ENCODE measurements at places on chromosomes 12 and 14. TPM values are rescaled to one million over a fixed set of nuclear protein-coding genes. Genes with fewer than 3 reads are reported as not detected.

MAP1LC3B2 gene
- total RNA-seq: 3.2 TPM

SYNJ2BP gene
- total RNA-seq: 64.0 TPM

CLBA1 gene
- 1.5 TPM for total RNA-seq

CLEC9A gene
- not detected for total RNA-seq

LRRIQ1 gene
- total RNA-seq: not detected

KLRC4 gene
- total RNA-seq: not detected

SALL2 gene
- 4.2 TPM for total RNA-seq

LRRK2 gene
- total RNA-seq: 7.3 TPM

PDZRN4 gene
- total RNA-seq: 0.22 TPM

IGF1 gene
- 6.4 TPM for total RNA-seq

FSCB gene
- total RNA-seq: not detected

EXOC3L4 gene
- 0.42 TPM for total RNA-seq

- no peak for DNase-seq
Measured at GRCh38 chr12:21717767-21718166, 56.7 kb downstream of the KCNJ8 start.

- DNase-seq: no peak
Measured at GRCh38 chr12:119383206-119383605, 48.7 kb downstream of the CCDC60 start.

DNA sequence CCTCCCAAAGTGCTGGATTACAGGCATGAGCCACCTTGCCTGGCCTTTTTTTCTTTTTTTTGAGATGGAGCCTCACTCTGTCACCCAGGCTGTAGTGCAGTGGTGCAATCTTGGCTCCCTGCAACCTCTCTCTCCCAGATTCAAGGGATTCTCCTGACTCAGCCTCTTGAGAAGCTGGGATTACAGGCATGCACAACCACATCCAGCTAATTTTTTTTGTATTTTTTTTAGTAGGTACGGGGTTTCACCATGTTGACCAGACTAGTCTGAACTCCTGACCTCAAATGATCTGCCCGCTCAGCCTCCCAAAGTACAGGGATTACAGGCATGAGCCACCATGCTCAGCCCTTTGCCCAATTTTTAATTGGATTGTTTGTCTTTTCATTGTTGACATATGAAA lies 58.0 kb downstream of the SINHCAF start:
- DNase-seq: no peak

GRCh38 chr12:121219353-121219986 lies 9.5 kb downstream of the P2RX4 start:
- no peak for DNase-seq

DNA sequence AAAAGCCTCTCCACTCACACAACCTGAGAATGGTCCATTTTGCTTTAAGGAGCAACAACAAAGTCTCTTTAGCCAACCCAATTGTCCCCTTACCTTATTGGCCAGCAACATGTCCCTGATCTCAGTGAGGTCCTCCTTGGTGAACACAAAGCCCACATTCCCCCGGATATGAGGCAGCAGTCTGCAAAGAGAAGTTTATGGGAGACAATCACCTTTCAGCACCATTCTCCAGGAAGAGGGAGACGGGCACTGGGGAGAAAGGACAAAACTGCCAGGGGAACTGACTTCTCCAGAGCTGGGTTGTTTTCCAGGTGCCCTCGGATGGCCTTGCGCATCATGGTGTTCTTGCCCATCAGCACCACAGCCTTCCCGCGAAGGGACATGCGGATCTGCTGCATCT lies 1.9 kb downstream of the RPLP0 start:
- no peak for DNase-seq

- DNase-seq: no peak
Measured at GRCh38 chr12:109581334-109581691, 7.7 kb downstream of the MVK start.

DNA sequence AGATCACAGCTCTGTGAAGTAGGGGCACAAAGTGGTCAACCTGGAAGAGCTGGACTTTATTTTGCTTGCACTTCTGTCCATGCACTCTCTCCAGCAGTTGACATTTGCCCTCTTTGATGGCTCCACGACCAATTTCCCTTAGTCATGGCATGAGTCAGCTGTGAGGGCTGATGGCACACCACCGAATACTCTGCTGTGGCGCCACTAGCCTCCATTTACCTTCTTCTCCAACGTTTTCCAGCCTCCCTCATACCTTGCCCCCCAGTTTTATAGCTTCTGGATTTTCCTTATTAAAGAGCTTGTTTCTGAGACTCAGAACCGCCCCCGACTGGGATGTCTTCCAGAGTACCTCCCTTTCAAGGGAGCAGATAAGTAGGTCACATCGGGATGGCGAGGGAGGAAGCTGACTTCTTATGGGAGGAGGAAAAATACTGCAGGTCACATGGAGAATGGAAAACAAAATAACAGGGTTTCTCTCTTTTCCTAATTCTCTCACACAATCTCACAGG lies 17.6 kb downstream of the NINJ2 start:
- peak; percentile 49 for DNase-seq

DNA sequence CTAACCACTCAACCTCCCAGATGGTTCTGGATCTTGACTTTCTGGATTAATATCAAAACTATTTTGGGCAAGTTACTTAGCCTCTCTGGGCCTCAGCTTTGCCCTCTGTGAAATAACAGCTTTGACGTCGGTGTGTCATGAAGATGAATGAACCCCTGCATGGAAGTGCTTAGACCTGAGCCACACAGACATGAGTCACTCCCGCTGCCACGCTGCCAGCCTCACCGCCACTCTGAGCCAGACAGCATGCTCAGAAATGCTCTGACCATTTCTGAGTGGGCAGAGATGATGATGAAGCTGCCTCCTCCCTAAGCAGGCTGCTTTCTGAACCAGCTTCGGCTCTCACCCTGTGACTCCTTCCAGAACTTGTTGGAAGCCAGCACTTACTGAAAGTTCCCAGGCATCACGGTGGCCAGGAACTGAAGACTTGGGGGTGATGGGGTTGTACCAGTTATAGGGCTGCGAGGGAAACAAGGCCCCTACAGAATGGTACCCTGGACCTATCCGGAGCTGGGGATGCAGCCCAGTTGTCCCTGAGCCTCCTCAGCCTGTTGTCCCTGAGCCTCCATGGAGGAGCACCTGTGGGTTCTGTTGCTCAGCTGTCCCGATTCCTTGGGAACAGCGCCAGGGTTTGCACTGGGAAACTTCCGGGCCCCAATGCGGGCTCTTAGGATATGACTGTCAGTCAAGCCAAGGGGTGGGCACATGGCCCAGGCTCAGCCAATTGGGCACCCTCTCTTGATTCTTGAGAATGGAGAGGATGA lies 2.0 kb upstream of the CCDC197 start:
- DNase-seq: peak; percentile 55

GRCh38 chr12:211639-212414 lies 2.1 kb downstream of the SLC6A12 start:
- no peak for DNase-seq

DNA sequence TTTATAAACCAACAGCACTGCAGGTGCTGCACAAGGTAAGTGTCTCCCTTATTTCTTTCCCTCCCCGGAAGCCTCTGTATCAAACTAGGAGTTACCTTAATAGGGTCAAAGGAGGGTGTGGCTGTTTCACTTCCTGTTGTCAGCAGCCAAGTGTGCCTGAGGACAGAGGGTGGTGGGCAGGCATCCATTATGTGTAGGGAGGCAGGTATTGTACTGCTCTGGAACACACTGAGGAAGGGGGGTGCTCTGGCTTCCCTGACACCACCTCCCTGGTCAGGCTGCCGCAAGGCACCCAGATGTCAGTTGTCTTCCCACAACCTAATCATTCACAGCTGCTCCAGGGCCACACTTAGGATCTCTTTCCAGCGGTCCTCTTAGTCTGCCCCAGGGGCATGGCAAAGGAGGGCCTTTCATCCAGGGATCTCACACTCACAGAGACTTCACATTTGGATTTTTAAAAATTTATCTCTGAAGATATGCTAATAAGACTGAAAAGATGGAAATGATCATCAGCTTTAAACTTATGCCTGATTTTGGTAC lies 132.0 kb upstream of the ARHGAP5 start:
- no peak for DNase-seq

GRCh38 chr12:57044889-57045288 lies 5.0 kb downstream of the MYO1A start:
- DNase-seq: no peak

DNA sequence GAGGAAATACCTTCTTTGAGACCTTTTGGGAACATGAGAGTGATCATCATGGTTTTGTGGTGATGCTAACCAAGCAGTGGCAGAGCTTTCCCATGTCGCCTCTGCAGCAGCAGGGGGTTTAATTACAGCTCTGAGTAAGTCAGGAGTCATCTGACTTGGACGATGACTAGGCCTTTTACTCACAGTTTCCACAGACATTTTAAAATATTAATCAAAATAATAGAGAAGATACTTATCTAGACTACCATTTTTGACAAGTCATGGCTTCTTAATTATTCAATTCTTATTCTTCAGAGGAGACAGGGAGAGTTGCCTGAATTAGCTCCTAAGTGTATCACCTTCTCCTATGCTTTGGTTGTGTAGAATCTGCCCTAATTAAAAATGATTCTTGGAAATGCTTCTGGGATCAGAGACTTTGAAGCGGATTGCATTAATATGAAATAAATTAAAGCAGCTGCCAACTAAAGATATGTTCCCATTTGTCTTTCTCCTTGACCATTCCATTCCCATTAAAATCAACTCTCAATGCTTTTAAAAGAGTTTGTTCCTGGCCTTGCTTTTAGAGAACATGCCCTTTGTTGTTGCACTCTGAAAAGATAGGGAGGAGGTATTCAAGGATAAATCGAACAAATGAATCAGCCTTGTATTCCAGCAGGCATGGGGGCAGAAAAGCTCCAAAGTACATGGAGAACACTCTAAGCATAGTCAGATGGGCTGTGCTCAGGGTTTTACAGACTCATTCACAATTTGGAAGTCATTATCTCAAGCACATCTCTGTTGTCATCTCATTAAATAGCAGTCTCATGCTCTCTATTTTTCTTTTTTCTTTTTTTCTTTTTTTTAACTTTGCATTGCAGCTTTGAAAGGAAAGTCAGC lies 7.7 kb upstream of the IFNG-AS1 start:
- DNase-seq: no peak

GRCh38 chr12:60162988-60163720 lies 567.3 kb downstream of the SLC16A7 start:
- no peak for DNase-seq

DNA sequence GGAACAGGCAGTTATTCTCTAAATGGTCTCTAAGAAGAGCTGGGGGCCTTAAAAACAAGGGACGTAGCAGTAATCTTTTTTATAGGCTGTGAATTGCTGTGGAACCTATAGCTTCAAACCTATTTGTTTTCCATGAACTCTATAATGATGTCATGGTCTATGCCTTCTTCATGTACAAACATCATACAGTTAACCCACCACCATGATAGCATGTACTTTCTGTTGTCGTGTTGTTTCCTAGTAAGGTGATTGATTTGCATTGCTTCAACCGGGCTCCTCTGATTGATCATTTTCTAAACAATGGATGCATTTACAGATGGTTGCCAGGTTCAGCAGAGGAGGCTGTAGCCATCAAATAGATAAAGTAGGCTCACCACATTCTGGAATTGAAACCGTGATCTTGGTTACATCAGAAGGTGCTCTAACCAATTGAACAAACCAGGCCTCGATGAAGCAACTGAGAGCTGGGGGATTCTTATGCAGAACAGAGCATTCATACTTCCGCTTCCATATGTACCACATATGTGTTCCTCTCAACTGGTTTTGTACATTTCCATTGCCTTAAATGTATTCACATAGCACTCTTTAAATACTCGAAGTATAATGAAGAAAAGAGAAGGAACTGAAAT lies 25.6 kb upstream of the PCNX1 start:
- DNase-seq: no peak

DNA sequence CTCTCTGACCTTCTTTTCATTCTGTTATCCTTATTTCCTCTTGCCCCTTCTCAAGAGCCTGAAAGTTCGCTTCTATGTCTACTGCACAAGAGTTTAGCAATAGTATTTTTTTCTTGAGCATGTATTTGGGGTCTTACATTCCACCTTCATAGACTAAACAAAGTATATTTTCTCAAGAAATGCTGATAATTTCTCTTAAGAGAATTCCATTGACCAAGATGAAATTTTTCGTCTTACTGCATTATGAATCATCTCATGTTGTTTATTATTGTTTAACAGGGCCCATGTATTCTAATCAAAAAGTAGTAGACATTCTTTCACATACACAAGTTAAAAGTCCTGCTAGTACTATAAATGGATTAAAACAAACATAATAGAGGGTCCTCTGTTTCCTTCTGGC lies 219.3 kb downstream of the C12orf50 start:
- no peak for DNase-seq

GRCh38 chr12:56836317-56836716 lies 73.2 kb downstream of the HSD17B6 start:
- no peak for DNase-seq

DNA sequence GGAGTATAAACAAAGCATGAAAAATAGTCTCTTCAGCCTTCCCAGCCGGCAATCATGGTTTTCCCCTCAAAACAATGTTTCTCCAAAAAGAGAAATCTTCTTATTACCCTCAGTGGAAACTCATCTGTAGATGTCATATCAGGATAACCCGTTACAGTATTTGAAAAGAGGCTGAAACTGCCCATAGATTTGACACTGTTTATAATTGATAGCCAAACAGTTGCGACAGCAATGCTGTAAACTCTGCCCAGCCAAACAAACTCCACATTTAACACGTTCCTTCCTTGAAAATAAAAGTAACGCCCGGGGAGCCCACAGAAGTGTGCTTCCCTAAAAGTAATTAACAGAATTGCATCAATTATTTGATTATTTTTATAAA lies 201.3 kb upstream of the FOXN3 start:
- no peak for DNase-seq

DNA sequence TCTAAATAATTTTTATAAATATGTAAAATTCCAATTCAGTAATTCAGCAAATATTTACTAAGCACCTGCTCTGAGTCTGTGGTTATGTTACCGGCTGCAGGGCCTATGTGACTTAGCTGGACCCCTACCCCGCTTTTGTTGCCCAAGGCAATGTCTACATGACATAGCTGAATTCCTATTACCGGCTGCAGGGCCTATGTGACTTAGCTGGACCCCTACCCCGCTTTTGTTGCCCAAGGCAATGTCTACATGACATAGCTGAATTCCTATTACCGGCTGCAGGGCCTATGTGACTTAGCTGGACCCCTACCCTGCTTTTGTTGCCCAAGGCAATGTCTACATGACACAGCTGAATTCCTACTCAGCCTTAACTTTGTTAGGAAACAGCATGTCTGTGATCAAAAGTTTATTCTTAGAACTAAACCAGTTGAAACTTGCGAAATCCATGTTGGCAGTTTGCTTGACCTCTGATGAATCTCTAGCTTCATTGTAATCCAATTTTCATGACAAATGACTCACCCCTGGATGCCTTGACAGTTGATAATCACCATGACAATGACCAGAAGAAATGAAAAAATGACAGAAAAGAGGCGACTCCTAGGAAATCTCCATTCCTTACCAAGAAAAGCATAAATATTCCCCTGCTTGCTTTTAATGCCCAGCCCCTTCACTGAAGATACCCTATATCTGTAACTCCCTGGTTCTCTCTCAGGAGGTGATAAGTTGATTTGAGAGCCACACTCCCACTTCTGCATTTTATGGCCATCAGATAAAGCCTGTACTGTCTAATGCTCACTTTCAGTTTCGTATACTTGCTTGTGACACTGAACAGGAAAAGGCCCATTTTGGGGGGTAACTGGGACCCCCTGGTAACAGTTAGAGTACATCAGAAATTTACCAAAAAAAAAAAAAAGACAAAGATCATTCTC lies 148.4 kb upstream of the SYT10 start:
- DNase-seq: no peak

GRCh38 chr14:38481952-38482678 lies 226.2 kb upstream of the CLEC14A start:
- DNase-seq: no peak

- no peak for DNase-seq
Measured at GRCh38 chr12:59076622-59077021, 156.3 kb upstream of the LRIG3 start.
